Common myeloid progenitor, CD34-positive (primary cell): ENCODE measurements at places on chromosomes 11 and 22.

DNA sequence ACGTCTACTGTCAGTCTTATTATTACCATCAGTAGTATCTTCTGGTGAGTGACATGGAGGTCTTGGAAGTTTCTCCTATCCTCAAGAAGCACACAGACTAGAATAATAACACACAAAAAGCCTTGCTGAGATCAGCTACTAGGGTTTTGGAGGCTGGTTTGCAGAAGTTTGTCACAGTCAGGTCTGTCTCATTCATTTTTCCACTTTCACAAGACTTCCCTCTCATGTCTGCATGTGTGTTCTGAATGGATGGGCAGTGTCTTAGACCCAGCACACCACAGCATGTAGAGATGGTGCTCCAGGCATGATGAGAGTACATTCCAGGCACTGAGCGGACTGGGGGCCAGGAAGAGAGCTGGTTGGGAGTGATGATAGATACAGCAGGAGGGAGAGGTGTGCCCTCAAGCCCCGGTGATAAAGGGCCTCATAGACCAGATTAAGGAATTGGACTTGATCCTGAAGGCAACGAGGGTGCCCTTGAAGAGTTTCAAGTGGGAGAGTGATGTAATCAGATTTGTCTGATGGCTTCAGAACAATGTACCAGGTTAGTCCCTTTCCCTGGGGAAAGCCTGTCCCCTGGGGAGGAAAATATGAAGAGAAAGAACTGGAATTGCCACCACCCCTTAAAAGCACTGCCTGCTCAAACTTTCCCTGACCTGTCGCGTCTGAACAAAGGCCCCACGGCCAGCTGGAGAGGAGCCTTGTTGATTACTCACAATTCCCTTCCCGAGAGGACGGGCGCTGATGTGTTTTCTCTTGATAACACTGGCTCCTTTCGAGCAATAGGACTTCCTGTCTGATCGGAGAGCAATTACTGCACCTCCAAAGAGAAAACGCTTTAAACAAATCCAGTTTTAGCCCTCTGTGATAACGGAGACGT is 45.1 kb upstream of the LMO2 start:
- no peak for DNase-seq

DNA sequence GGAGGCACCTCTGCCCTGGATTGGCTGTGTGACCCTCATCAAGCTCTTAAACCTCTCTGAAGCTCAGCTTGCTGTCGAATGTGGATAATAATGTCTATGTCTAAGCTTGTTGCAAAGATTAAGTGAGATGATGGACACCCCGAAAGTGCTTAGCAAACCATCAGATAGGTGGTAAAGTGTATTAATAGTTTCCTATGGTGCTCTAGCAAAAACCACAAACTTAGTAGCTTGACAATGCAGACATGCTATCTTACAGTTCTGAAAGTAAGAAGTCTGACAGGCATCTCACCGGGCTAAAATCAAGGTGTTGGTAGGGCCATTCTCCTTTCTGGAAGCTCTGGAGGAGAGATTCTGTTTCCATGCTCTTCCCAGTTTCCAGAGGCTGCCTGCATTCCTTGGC is 106.5 kb upstream of the CSNK2A3 start:
- no peak for DNase-seq

- no peak for DNase-seq
Observed at GRCh38 chr11:86664930-86665329, 7.5 kb downstream of the ME3 start.

GRCh38 chr11:1834779-1835670 is at the start of gene SYT8:
TSS of gene SYT8 (plus strand) at chr11:1834990. CDS start at chr11:1835106, 116 bp downstream.
- no peak for DNase-seq
